ENCODE measurements at places on chromosomes 1 and 21. TPM values are rescaled to one million over a fixed set of nuclear protein-coding genes. Genes with fewer than 3 reads are reported as not detected.

DNA sequence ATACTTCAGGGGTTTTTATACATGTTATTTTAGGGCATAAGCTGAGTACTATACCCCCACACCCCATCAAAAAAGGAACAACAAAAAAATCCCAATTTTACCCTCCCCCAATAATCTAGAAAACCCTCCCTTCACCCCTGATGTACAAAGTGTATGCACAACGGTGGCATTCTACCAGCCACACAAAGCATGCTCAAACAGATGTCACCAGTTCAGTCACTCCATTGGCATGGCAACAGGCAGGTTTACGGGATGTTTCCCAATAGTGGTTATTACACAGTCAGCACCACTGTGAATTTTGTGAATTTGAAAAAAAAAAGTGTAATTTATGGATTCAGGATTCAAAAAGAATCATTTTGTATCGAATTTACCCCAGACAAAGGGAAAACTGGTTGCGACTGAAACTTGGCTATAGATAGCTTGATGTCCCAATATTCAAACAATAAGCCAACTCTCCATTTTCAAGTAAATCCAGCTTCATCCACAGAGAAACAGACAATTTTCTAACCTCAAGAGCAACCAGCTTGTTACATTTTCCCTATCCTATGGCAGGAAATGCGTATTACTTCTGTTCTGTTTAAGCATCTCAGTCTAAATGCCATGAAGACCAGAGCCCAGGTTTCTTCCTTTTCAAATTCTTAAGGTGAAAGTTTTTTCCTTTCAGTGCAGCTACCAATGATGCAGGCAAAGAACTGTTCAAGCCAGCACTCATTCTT, 34.0 kb upstream of the SLC45A3 start:
- DNase-seq = no peak
- no peak overlapping the region for H3K4me3 ChIP-seq
- peaks cover 13% of the 10 kb centered on the region for H3K4me1 ChIP-seq
- peaks cover 3% of the 10 kb centered on the region for H3K36me3 ChIP-seq
- H3K27me3 ChIP-seq = no peaks in the 10 kb centered on the region

GRCh38 chr1:39144924-39145323, 59.6 kb upstream of the MACF1 start:
- DNase-seq = no peak
- H3K27me3 ChIP-seq = no peaks in the 10 kb centered on the region
- peaks cover 20% of the 10 kb centered on the region for H3K4me1 ChIP-seq
- H3K27ac ChIP-seq = no peak overlapping the region

- peaks cover 23% of the 10 kb centered on the region for H3K4me1 ChIP-seq
- H3K27me3 ChIP-seq = no peaks in the 10 kb centered on the region
Observed at GRCh38 chr1:41665962-41666917, 181.8 kb upstream of the EDN2 start.

DNA sequence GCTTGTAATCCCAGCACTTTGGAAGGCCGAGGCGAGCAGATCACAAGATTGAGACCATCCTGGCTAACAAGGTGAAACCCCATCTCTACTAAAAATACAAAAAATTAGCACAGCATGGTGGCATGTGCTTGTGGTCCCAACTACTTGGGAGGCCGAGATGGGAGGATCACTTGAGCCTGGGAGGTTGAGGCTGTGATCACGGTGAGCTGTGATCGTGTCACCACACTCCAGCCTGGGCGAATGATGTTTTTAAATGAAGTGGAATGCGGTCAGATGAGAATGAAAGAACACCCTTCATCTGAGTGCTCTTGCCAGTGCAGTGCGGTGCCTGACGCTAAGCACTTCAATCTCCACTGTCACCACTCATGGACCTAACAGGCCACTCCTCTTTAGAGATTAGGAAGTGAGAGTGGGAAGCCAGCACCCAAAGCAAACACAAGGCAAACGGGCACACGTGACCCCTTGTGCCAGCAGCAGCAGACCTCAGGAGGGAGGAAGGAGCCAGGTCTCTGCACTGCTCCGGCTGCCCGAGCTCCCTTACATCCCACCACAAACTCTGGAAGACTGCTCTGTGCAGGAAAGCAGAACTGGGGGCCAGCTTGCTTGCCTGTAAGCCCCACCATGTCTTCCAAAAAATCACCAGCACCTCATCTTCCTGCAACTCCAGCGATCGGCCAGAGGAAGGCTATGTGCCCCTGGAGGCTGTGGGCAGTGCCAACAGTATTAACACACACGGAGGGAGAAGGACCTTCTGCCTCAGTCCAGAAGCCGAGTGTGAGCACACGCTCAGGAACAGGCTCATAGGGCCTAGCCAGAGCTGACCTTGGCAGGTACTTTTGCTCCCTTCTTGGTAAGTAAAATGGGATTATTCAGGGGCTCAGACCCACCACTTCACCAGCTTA, 9.7 kb downstream of the CTNNBIP1 start:
- peaks cover 54% of the 10 kb centered on the region for H3K4me1 ChIP-seq
- peak; percentile 26 for DNase-seq
- no peaks in the 10 kb centered on the region for H3K27me3 ChIP-seq

DNA sequence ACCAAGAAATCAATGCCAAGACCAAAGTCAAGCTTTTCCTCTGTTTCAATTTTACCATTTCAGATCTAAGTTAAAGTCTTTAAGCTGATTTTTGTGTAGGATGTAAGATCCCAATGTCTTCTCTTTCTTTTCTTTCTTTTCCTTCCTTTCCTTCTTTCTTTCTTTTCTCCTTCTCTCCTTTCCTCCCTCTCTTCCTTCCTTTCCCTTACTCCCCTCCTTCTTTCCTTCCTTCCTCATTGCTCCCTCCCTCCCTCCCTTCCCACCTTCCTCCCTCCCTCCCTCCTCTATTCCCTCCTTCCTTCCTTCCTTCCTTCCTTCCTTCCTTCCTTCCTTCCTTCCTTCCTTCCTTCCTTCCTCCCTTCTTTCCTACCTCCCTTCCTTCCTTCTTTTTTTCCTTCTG, 197.5 kb downstream of the KCNT2 start:
- H3K27ac ChIP-seq = no peak overlapping the region
- H3K4me1 ChIP-seq = peaks cover 5% of the 10 kb centered on the region
- H3K4me3 ChIP-seq = no peak overlapping the region
- H3K27me3 ChIP-seq = no peaks in the 10 kb centered on the region
- DNase-seq = no peak

- no peak overlapping the region for H3K27ac ChIP-seq
- H3K27me3 ChIP-seq = no peaks in the 10 kb centered on the region
- no peak for DNase-seq
- no peaks in the 10 kb centered on the region for H3K36me3 ChIP-seq
- H3K4me1 ChIP-seq = no peaks in the 10 kb centered on the region
- no peak overlapping the region for H3K4me3 ChIP-seq
Observed at GRCh38 chr1:213260311-213261075, 209.5 kb downstream of the RPS6KC1 start.

DNA sequence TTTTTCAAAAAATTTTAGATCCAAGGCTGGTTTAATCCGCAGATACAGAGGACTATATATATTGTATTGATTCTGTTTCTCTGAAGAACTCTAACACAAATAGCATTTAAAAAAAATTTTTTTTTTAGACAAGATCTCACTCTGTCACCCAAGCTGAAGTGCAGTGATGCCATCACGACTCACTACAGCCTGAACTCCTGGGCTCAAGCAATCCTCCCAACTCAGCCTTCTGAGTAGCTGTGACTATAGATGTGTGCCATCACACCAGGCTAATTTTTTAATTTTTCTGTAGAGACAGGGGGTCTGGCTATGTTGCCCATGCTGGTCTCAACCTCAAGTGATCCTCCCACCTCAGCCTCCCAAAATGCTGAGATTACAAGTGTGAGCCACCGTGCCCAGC, 3.0 kb downstream of the ANKRD45 start:
- no peaks in the 10 kb centered on the region for H3K4me1 ChIP-seq
- H3K27me3 ChIP-seq = peaks cover 3% of the 10 kb centered on the region
- no peak overlapping the region for H3K4me3 ChIP-seq

- no peaks in the 10 kb centered on the region for H3K36me3 ChIP-seq
- H3K27me3 ChIP-seq = no peaks in the 10 kb centered on the region
- DNase-seq = no peak
Observed at GRCh38 chr1:101262630-101263348, 26.0 kb downstream of the S1PR1 start.

GRCh38 chr1:200154069-200154767, 126.7 kb downstream of the NR5A2 start:
- no peak for DNase-seq
- no peak overlapping the region for H3K4me3 ChIP-seq
- no peaks in the 10 kb centered on the region for H3K27me3 ChIP-seq
- no peaks in the 10 kb centered on the region for H3K4me1 ChIP-seq

GRCh38 chr1:235782601-235783000, 84.1 kb downstream of the LYST start:
- H3K4me3 ChIP-seq = no peak overlapping the region
- H3K27me3 ChIP-seq = no peaks in the 10 kb centered on the region
- H3K36me3 ChIP-seq = no peaks in the 10 kb centered on the region
- no peak for DNase-seq
- H3K4me1 ChIP-seq = no peaks in the 10 kb centered on the region

TSPEAR gene
- total RNA-seq = not detected

ADORA3 gene
- total RNA-seq = 4.1 TPM

CAP1 gene
- total RNA-seq = 45.0 TPM

GJA4 gene
- 24.8 TPM for total RNA-seq
